ENCODE measurements at places on chromosomes 5 and 9. TPM values are rescaled to one million over a fixed set of nuclear protein-coding genes. Genes with fewer than 3 reads are reported as not detected.

- no peak for DNase-seq
Observed at GRCh38 chr5:44770780-44771717, 37.7 kb upstream of the MRPS30 start.

- no peak for DNase-seq
Observed at GRCh38 chr5:59517926-59518585, 375.5 kb downstream of the PDE4D start.

DNA sequence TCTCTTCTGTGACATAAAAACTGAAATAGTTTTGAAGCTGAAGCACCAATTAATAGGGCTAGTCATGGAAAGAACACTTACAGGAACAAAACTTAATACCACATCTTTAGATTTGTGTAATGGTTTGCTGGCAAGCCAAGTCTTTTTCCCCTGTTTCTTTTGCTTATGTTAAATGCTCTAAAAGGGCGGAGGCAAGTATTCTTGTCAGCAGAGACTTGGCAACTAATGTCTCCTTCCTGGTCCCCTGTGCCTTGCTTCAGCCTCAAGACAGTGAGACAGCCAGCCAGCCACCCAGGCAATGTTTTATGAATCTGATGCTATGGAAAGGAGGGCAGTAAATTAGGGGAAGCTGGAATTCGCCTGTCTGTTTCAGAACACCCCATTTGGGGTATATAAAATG lies 45.7 kb downstream of the PRRC1 start:
- no peak for DNase-seq

CATSPER3 gene
- total RNA-seq: not detected

DNA sequence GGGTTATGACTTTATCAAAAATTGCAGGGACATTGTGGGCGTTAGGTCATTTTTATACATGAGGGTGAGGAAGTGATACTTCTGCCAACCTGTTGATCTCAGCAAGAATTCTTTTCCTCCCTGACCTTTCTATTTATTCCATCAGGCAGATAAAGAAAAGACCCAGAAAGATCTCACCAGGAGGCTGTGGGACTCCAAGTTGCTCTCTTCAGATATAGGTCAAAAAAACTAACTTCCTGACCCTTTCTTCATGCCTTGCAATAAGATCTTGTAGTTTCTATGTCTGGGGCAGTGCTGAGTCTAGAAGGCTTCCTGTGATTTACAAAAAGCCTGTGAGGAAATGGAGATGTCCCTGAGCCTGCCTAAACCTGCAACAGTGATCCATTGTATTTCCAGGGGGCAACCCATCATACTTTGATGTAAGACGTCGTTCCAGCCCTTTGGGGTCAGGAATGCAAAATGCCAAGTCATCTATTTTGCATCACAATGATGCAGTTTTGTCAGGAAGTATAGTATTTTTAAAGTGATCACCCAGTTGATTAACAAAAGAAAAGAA lies 22.0 kb upstream of the PIK3R1 start:
- no peak for DNase-seq

IL31RA gene
- total RNA-seq: not detected

DPP7 gene
- 118 TPM for total RNA-seq

SLC1A1 gene
- total RNA-seq: 6.8 TPM

DNA sequence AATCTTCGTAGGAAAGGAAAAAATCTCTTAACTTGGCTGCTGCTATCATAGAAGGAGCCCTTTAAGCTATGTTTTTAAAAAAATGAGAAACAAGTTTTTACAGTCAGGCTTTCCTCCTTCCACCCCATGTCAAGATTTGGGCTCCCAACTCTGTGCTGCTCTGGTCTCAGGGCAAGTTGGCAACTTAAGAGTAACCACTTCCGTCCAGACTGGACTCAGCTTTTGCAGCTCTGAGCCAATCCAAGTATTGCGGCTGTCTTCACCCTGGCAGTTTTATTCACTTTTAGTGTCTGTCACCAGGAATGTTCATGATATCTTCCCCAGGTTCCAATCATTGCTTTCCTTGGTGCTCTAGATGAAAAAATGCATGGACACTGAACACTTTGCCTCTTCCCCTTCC lies 115.9 kb upstream of the GAS1 start:
- no peak for DNase-seq

REEP2 gene
- total RNA-seq: 18.3 TPM

- no peak for DNase-seq
Observed at GRCh38 chr9:129138144-129138462, 26.9 kb downstream of the PTPA start.

DNA sequence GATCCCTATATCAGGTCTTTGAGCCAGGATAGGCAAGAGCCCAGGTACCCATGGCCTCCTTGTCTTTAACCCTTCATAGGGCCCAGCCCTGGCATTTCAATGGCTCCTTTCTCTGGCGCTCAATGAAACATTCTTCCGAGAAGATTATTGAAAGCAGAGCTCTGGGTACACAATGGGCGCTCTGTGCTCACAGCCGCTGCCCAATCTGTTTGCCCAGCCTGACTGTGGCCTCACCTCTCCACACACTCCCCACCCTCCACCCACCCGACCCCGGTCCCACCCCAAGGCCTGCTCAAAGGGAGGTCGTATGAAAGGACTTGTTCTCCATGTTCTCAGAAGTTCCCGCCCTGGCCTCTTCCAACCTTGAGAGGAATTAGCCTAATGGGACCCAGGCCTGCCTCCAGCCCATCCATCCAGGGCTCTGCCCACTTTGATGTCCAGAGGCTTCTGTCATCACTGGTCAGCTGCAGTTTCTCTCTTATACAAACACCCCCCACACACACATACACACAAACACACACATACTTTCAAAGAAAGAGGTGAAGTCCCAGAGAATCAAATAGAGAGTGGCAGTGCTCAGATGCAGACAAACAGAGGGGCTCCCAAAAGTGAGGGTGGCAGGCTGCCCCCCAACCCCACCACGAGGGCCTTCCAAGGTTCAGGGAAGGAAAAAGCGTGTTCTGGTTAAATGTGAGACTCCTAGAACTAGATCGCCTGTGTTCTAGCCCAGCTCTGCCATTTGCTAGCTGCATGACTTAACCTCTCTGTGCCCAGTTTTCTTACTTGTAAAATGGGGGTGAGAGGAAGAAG lies 5.1 kb upstream of the ARSI start:
- no peak for DNase-seq

GRCh38 chr5:33092719-33093118 lies 348.0 kb upstream of the TARS1 start:
- no peak for DNase-seq

DNA sequence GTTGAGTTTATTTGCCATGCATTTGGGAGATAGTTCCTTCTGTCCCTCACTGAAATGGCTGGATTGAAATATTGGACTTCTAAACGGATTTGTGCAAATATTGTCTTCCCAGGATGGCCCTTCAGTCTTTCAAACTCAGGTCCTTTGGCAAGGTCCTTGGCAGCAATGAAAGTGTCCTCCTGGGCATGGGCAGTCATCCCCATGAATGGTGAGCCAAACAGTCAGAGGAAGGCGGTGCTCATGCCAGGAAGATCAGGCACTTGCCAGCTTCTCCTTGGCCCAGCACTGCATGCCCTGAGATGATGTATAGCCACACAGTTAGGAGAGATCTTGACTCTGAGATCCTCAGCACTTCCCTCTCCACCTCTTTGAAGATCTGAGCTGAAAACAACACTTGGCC lies 221.4 kb upstream of the KLF4 start:
- no peak for DNase-seq

All from osteocyte (in vitro differentiated cells).